Glutamatergic neuron (in vitro differentiated cells): ENCODE measurements at places on chromosomes 5 and 9. TPM values are rescaled to one million over a fixed set of nuclear protein-coding genes. Genes with fewer than 3 reads are reported as not detected.

DNA sequence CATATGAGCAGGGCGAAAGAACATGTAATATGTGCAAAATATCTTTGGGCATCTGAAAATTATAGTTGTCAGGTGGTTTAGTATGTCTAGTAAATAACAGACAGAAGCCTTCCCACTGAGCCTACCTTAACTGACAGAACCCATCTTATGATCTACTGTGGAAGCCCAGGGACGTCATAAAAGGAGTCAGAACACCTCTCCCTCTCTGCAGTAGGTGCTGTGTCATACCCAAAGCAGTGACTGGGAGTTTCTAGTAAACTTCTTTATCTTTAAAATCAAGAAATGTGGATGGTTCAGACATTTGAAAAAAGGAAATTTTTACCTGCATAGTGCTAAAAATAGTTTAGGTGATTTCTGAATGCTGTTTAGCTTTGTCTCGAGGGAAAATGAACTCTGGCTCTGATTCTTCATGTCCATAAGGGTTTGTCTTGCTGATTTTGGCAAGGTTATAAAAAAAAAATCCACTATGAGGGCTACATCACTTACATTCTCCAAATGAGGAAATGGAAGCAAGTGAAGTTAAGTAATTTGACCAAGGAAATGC is 104.0 kb downstream of the NUDT12 start:
- H3K4me1 ChIP-seq = peaks cover 1% of the 10 kb centered on the region
- H3K36me3 ChIP-seq = no peaks in the 10 kb centered on the region
- H3K27me3 ChIP-seq = peaks cover 2% of the 10 kb centered on the region
- H3K4me3 ChIP-seq = no peak overlapping the region
- no peak for DNase-seq

DNA sequence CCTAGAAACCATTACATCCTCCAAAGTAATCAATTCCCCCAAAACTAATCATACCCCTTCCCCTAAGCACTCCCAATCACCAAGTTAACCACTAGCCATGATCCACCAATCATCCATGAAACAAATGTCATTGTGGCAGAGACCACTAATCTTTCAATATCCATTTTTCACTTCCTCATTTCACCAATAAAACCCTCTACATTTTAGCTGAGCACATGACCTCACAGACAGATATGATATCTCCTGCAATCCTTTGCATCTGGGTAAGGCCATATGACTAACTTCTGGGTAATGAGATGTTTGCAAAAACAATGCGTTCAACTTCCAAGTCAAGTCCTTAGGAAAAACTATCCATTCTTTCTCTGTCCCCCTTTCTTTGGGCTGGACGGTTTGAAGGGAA is 20.7 kb downstream of the OR2S2 start:
- H3K27me3 ChIP-seq = no peaks in the 10 kb centered on the region
- no peak for DNase-seq
- H3K4me1 ChIP-seq = no peaks in the 10 kb centered on the region
- no peak overlapping the region for H3K4me3 ChIP-seq
- peaks cover 4% of the 10 kb centered on the region for H3K36me3 ChIP-seq
- H3K27ac ChIP-seq = no peak overlapping the region

Gene HMGCR
- 362 TPM for total RNA-seq

DNA sequence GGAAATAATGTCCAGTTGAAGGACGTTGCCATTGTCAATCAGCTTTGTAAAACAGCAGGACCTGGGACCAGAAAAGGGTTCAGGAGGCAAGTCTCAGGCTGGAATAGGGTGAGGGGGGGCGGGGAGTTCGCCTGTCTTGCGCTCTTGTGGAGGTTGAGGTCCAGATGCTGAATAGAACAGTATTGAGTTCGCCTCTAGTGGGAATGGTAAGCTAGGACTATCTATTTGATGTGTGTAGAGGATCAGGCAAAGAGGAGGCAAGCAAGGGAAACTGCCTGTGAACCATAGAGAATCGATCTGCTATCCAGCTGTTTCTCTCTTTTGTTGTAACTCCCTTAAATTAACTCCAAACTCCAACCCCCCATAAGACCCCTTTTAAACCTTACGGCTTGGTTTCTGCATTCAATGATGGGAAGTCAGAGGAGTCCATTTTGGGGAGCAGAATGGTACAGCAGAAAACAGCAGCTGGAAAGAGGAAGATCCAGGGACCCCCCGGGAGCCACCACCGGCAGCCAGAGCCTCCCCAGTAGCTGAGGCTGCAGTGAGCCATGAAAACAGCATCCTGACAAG is 133.7 kb downstream of the SLC28A3 start:
- H3K27ac ChIP-seq = no peak overlapping the region
- DNase-seq = no peak
- no peaks in the 10 kb centered on the region for H3K36me3 ChIP-seq
- no peak overlapping the region for H3K4me3 ChIP-seq

DNA sequence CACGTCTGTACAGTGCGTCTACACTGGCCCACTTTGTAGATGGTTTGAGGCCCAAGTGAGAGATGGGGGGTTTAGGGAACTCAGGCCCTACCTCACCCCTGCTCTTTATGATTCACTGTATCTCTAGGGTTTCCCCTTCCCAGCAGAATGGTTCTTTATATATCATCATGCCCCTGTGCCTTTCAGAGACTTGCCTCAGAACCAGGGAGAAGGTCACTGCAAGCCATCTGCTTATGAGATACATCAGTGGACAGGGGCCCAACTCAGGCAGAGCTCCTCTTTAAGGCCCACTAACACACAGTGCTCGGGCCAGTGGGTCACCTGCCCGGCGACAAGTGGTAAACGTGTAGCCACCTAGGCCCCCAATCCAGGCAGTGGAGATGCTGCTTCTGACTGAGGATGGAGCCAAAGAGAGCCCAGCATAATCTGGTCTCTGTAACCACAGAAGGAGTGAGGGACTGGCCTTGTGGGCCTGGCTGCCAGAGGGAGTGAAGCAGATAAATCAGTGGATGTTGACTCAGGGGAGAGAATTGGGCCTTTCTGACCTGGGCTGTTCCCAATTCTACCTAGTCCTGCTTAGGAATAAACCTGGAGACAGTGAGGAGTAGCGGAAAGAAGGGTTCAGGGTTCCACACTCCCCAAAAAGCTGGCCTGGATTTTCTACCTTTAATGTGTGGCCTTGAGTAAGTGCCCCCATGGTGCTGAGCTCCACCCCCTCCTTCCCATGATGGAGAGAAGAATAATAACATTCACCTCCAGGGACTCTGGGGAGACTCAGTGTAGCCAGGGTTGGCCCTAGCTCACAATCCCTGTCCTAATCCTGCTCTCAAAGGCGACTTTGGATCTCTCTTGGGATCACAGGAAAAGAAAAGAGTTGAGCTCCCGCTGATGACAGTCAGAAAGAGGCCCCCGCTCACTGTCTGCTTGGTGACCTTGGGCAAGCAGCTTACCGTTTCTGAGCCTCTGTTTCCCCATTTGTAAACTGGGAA is 2.8 kb upstream of the DUSP1 start:
- peak overlapping the region; percentile 28 for H3K4me3 ChIP-seq
- peak overlapping the region; percentile 38 for H3K27ac ChIP-seq
- H3K4me1 ChIP-seq = peaks cover 25% of the 10 kb centered on the region
- no peaks in the 10 kb centered on the region for H3K36me3 ChIP-seq
- DNase-seq = no peak

GRCh38 chr5:154440540-154440939 is 5.3 kb upstream of the SAP30L start:
- peaks cover 3% of the 10 kb centered on the region for H3K4me1 ChIP-seq
- no peaks in the 10 kb centered on the region for H3K36me3 ChIP-seq
- H3K4me3 ChIP-seq = no peak overlapping the region

DNA sequence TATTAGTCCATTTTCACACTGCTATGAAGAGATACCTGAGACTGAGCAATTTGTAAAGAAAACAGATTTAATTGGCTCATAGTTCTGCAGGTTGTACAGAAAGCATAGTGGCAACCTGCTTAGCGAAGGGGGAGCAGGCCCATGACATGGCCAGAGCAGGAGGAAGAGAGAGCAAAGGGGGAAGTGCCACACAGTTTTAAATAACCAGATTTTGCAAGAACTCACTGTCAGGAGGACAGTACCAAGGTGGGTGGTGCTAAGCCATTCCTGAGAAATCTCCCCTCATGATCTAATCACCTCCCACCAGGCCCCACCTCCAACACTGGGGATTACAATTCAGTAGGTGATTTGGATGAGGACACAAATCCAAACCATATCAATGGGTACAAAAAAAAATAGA is 16.8 kb upstream of the PCSK5 start:
- DNase-seq = no peak
- H3K4me3 ChIP-seq = no peak overlapping the region
- H3K36me3 ChIP-seq = peaks cover 5% of the 10 kb centered on the region

DNA sequence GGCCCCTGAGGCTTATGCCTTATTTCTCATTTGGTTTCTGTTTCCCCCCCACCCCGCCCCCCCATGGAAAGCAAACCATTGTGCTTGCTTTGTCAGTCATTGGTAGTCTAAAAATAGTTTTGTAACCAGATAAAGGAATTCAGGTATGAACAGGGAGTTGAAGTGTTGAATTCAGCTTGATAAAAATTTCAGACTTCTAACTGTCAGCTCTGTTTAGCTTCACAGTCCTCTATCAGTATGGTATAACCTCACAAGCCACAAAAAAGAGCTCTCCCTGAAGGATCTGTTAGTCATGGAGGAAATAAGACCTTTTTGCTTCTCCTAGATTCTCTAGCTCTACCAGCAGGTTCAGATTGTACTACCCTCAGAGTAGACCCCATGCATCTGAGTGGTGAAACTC is 378.1 kb downstream of the TMEM38B start:
- no peak overlapping the region for H3K27ac ChIP-seq
- no peaks in the 10 kb centered on the region for H3K4me1 ChIP-seq
- DNase-seq = no peak
- H3K36me3 ChIP-seq = no peaks in the 10 kb centered on the region
- no peaks in the 10 kb centered on the region for H3K27me3 ChIP-seq

DNA sequence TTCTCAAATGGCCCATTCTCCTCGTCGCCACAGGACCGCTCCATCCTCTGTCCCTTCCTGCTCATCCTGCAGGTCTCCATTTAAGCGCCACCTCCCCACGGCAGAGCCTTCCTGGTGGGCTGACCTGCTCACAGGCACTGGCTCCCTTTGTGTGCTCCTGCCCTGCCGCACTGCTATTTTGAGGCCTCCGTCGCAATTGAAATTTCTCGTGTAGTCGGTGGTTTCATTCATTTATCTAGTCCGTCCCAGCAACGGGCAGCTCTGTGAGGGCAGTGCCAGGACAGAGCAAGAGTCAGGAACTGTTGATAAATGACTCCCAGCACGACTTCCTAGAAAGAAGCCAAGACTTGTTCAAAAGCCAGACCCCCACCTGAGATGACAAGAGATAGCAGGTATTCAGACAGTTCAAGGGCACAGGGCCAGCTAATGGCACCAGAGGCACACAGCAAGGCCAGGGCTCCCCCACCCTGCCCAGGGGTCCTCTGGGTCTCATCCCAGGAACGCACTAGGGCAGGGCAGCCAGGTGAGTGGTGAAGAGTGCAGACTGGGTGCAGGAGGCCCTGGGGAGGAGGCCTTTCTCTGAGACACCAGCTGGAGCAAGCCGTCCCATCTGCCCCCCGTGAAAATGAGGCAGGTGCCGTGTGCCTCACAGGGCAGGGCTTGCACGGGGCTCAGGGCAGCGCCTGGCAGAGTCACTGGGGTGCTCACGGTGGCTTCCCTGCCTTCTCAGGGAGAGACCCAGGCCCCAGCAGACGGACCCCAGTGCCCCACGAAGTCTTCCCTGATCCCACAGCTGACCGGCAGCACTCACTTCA is 36.9 kb downstream of the FAM78A start:
- peaks cover 27% of the 10 kb centered on the region for H3K4me1 ChIP-seq
- no peak for DNase-seq
- H3K27me3 ChIP-seq = peaks cover 5% of the 10 kb centered on the region
- peaks cover 5% of the 10 kb centered on the region for H3K36me3 ChIP-seq
- peak overlapping the region; percentile 67 for H3K4me3 ChIP-seq

Gene TAS2R1
- not detected for total RNA-seq

Gene SLC23A1
- total RNA-seq = not detected

Gene CNTFR
- 170 TPM for total RNA-seq

GRCh38 chr5:10441992-10442435 is 335 bp downstream of the ROPN1L start:
- peaks cover 4% of the 10 kb centered on the region for H3K27me3 ChIP-seq
- peaks cover 5% of the 10 kb centered on the region for H3K4me1 ChIP-seq
- H3K4me3 ChIP-seq = peak overlapping the region; percentile 83
- no peaks in the 10 kb centered on the region for H3K36me3 ChIP-seq

DNA sequence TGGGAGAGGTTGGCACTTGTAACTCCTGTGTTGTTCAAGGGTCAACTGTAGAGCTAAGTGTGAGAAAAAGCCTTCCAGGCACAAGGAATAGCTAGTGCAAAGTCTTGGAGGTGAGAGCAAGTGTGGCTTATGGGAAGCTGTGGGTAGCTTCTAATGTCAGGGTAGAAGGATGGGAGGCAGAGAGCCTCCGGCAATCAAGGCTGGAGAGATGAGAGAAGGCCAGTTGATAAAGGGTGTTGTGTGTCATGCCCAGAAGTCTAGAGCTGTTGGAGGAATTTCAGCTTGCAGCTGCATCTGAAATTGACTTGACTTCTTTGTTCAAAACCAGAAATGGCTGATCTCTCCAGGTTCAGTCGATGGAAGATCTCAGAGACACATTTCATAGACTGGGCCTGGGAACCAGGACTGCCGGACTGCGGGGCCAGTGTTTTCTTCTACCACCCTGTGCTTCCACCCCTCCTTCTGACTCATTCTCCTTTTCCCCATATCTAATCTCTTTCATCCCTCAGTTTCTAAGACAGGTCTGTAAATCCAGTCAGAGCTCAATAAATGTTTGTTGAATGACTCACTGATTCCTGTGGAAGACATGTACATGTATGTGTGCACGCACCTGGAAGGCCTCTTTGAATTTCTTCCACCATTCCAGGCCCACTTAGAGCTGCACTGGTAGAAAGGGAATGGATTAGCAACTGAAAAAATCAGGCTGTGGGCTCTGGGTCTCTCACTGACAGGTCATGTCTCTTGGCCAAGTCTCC is 67.8 kb upstream of the KLF4 start:
- no peaks in the 10 kb centered on the region for H3K4me1 ChIP-seq
- peaks cover 2% of the 10 kb centered on the region for H3K27me3 ChIP-seq
- no peak overlapping the region for H3K4me3 ChIP-seq
- H3K27ac ChIP-seq = no peak overlapping the region

DNA sequence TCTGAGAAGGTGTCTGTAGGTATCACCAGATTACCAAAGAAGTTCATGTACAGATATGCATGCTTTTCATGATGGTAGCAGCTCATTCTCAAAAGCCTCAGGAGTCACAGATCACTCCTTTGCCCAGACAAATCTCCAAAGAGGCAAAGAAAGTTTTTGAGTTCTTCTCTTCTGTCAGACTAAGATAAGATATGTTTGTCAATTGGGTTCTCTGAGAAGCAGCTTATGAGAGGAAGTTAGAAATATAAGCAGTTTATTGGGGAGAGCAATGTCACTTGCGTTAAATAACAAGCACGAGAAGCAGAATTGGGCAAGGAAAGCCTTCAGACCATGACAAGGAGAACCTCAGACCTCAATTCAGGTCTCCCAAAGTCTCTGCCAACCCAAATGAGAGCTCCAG is 219.2 kb upstream of the KLF4 start:
- H3K4me3 ChIP-seq = no peak overlapping the region
- H3K36me3 ChIP-seq = no peaks in the 10 kb centered on the region
- no peaks in the 10 kb centered on the region for H3K4me1 ChIP-seq
- H3K27ac ChIP-seq = no peak overlapping the region
- DNase-seq = no peak

GRCh38 chr5:172106511-172107356 is 81.3 kb downstream of the STK10 start:
- DNase-seq = peak; percentile 88
- H3K27ac ChIP-seq = peak overlapping the region; percentile 59
- H3K4me1 ChIP-seq = peaks cover 54% of the 10 kb centered on the region
- H3K27me3 ChIP-seq = peaks cover 12% of the 10 kb centered on the region

Gene PCDHB16
- 20.1 TPM for total RNA-seq
